ENCODE measurements at places on chromosomes 11 and 22. TPM values are rescaled to one million over a fixed set of nuclear protein-coding genes. Genes with fewer than 3 reads are reported as not detected.

SLC1A2 gene
- 23.7 TPM for total RNA-seq

OR4D5 gene
- total RNA-seq = not detected

TLCD5 gene
- 7.4 TPM for total RNA-seq

LGR4 gene
- total RNA-seq = 12.2 TPM

MS4A12 gene
- total RNA-seq = not detected

RGL4 gene
- total RNA-seq = not detected

CXCR5 gene
- not detected for total RNA-seq

CDKN1C gene
- total RNA-seq = 3.9 TPM

Measured in fibroblast of villous mesenchyme (primary cell).